Activated CD8-positive, alpha-beta memory T cell treated with anti-CD3 and anti-CD28 coated beads for 4 hours (primary cell): ENCODE measurements at places on chromosomes 2 and 18.
A peak's percentile ranks its signal among the peaks of the same experiment; 100 is the strongest.

DNA sequence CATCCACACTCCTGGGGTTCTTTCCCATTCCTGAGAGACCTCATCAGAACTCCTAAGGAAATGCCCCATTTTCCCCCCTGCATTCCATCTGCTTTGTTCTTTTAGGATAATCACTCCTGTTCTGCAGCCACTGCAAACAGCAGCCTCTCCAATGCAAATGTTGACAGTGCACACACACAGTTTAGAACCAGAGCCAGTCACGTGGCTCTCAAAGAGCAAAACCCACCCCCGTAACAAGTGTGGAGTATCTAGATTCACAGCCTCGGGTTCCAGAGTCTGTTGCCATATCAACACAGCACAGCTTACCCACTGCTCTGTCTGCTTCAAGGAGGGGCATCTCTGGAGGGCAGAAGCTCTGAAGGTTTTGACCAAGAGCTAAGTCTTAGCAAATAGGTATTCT, 180.0 kb downstream of the NAPG start:
- DNase-seq, result no peak

- no peak for DNase-seq
Observed at GRCh38 chr2:209533391-209533790, 109.5 kb downstream of the MAP2 start.

DNA sequence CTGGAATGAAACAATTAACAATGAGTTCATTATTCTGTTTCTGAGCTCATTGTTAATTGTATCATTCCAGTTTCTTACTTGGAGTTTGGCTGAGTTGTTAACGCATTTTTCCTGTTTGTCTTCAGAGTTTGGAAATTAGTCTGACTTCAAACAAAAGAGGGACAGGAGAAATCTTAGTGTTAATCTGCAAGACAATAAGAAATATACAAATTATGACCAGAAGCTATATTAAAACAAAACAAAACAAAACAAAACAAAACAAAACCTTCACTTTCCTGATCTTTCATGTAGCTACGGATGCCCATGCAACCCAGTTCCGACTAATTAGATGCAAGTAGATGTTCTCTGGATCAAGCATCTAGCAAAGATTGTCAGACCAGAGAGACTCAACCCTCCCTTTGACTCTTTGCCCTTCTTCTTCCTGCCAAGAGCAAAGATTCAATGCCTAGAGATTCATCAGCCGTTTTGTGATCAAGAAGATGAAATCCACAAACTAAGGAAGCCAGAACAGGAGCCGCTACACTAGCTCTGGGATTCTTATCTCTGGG, 686.2 kb upstream of the FSHR start:
- DNase-seq, result no peak

- no peak for DNase-seq
Observed at GRCh38 chr18:67875944-67876343, 359.4 kb upstream of the DSEL start.

DNA sequence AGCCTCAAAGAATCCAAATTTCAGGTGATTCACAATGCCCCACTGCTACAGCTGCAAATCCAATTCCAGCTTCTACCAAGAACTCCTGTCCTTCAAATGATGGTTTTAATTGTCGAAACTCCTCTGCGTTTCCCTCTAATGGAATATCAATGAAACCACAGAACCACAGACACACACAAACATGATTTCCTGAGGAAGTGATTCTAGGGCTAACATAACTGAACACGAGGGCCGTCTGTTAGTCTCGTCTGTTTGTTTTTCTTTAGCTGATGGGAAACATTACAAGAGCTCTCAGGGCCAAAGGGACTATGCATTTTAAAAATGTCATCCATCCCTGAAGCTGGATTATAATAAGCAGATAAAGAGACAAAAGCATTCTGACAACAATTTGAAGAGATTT, 59.4 kb downstream of the RNF152 start:
- DNase-seq, result no peak

GRCh38 chr18:58578321-58578720, 50.6 kb downstream of the ALPK2 start:
- DNase-seq, result no peak

GRCh38 chr2:218229239-218229638, 12.2 kb downstream of the ARPC2 start:
- no peak for DNase-seq

DNA sequence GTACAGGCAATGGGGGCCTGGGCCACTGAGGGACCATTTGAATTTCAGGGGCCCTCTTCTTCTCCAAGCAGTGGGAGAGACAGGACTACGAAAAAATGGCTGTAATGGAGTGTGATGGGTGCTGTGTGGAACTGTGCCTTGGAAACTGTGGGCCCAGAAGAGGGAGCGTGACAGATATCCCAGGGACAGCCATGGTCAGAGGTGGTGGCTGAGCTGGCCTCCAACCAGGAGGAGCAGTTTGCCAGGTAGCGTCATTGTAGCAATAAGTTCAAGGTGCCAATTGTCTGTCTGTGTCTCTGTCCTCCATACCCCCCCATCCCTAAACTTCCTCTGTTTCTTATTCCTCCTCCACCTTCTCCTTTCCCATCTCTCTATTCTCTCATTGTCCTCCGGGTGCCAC, 15.3 kb downstream of the THNSL2 start:
- DNase-seq, result no peak

DNA sequence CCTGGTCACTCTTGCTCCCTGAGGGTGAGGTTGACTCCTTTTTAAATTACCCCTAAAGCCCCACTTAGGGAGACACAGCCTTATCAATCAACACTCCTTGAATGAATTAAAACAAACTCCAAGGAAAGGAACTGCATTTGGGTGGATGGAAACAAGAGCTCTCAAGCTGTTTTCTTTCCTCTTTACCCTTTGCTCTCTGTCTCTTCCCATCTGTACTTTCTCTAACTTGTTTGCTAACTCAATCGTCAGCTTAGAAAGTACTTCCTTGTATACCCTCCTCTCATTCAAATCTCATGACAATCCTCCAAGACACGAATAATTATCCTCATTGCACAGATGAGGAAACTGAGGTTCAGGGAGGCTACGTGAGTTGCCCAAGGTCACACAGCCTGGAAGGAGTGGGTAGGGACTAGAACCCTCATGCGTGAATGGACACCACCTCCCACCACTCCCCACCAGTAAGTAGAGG, 32.7 kb downstream of the ZFP36L2 start:
- no peak for DNase-seq

DNA sequence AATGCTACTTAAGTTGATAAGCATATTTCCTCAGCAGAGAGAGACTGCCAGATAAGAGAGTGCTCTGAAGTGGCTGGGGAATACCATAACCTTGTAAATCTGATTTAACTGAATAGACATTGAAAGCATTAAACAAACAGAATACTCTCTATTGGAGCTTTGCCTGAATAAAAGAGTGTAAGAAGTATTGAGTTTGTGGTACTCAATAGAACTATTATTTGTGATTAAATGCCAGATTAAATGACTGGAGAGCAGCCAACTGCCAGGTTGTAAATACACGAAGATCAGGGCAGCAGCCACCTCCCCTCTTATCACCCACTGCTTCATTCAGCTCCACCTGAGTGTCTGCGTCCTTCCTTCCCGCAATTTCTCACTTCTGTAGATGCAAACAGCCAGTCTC, 373.6 kb downstream of the DCDC2C start:
- DNase-seq, result no peak

- DNase-seq, result no peak
Observed at GRCh38 chr2:164457271-164457670, 164.0 kb downstream of the GRB14 start.

GRCh38 chr2:118852605-118853128, 5.2 kb upstream of the EN1 start:
- DNase-seq, result no peak

DNA sequence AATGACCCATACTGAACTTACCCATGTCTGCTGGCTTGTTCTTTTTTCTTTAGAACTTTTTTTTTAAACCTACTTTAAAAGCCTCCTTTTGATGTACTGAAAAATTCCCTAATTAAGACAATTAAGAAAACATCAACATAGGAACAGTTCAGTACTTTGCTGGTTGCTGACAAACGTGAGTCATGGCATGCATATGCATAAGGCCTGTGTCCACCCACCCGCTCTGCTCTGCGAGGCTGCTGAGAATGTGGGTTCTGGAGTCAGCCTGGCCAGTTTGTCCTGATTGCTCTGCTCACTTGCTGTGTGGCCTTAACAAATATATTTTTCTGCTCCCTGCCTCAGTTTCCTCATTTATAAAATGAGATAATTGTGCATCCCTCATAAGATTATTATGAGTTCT, 27.3 kb downstream of the LAMA3 start:
- no peak for DNase-seq

- DNase-seq, result no peak
Observed at GRCh38 chr2:43239981-43240765, 13.8 kb upstream of the ZFP36L2 start.

- DNase-seq, result peak; percentile 45
Observed at GRCh38 chr2:43225788-43226557, 433 bp downstream of the ZFP36L2 start.

DNA sequence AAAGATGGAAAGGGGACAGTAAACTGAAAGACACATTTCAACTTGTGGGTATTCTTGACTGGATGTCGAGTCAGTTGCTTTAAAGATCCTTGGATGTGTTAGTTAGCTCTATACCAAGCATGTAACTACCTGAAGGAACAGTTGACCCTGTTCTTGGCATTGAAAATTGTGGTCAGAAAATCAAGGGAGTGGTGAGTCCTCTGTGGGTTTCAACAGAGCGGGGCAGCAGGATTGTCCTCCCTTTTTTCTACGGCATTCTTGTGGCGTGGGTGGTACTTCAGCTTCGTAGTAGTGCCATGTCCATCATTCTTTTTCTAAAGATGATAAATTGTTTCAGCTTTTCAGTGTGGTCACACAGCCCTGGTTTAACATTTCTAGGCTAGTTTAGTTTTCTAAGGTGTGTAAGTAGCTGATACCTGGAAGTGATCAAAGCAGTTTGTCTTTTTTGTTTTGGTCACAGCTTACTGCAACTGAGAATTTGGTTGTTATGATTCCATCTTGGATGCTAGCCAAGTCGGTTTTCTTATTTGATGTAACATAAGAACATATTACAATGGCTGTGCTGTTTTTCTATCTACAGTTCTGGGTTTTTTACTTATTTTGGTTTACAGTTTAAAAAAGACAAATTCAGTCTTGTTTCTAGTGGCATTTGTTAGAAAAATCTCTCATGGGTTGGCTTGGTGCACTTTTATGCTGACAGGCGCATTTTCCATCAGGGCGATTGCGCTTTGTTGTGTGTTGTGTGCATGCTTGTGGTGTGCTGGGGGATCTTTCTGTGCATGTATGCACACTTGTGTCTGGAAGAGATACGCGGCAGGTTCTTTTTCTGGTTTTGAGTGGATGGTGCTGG, 84.7 kb downstream of the ZNF407 start:
- DNase-seq, result no peak

DNA sequence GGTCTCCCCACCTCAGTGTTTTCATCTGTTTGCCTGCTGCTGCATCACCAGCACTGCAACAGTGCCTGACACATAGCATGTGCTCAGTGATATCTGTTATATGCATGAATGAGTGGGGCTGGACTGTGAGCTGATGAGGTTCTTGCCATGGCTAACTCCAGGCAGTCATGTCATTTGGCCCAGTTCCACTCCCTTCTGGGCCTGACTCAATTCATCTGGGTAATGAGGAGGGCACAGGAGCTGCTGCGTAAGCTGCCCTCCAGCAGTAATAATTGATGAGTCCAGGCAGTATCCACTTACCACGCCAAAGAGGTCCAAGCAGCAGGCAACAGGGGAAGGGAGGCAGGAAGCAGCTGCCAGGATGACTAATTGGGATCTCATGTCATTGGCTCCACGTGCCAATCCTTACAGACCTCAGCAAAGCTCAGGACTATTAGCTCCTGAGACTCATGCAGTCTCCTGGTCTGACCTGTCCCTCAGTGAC, 34.1 kb upstream of the MAT2A start:
- no peak for DNase-seq

GRCh38 chr2:40388161-40388560, 63.7 kb downstream of the SLC8A1 start:
- no peak for DNase-seq

- DNase-seq, result no peak
Observed at GRCh38 chr18:666177-666576, 8.7 kb downstream of the TYMS start.

DNA sequence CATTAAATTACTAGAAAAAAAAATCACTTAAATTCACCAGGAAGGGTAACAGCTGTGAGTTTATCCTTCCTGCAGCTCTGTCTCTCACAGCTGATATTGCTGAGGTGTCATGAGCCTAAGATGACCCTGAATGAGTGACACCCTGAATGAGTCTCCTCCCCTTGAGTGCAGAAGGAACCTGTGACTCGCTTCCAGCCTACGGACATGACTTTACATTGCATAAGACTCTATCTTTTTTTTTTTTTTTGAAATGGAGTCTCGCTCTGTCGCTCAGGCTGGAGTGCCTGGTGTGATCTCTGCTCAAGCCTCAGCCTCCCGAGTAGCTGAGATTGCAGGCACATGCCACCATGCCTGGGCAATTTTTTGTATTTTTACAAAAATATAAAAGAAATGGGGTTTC, 14.1 kb downstream of the MRO start:
- DNase-seq, result no peak

DNA sequence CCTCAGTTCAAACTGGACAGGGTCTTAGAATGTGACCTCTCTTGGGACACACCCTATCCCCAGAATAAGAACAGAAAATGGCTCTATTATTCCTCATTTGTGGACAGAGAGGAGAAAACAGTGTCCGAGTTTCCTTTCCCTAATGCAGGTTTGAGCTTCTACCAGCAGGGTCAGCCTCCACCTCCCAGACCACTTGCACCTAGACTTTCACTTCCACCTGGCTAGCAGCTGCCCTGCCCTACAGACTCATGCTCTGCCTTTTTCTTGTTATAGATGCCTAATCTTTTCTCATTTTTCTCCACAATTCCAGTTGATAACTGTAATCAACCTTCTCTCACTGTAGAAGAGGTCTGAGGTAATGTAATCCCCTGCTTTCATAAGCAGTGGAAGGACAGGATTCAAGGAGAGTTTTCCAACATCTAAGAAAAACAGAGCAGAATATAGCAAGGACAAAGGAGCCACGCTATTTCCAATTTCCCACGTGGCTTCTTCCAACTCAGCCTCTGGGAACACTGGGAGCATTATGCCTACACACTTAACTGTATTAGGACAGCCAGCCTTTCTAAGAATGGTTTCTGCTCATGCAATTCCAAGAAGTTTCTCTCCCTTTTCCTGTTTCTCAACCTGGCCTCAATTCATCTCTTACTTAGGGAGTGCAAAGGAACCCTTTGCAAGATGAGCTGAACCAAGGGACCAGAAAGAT, 239.8 kb downstream of the BCL11A start:
- DNase-seq, result no peak

GRCh38 chr2:197571627-197572271, 55.9 kb downstream of the MOB4 start:
- no peak for DNase-seq

DNA sequence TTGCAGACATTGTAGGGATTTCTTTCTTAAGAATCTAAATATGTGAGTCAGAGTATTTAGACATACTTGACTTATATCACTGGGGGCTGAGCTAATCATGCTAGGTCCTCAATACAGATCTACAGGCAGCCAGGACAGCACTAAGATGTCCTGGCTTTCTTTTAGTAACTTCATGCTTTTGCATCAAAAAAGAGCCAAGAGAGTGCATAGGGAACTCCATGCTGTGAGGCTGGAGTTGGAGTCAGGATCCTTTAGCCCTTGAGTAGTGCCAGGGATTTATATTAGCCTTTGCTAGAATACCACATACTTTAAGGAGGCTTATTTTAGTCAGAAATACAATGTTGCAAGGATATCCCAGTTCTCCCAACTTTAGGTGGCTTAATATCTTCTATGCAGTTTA, 289.7 kb downstream of the CCDC85A start:
- no peak for DNase-seq
